ENCODE measurements at places on chromosomes 4 and X. TPM values are rescaled to one million over a fixed set of nuclear protein-coding genes. Genes with fewer than 3 reads are reported as not detected.

Gene KDR
- total RNA-seq, result 0.26 TPM

Gene DACH2
- 0.51 TPM for total RNA-seq

- peak; percentile 56 for DNase-seq
Observed at GRCh38 chr4:95293014-95293413, 255.8 kb downstream of the UNC5C start.

- DNase-seq, result peak; percentile 58
Observed at GRCh38 chr4:33649015-33649414, 2595.3 kb downstream of the ARAP2 start.

Gene PPARGC1A
- 4.4 TPM for total RNA-seq

GRCh38 chr4:127936974-127937373 lies 28.0 kb downstream of the MFSD8 start:
- DNase-seq, result peak; percentile 56

DNA sequence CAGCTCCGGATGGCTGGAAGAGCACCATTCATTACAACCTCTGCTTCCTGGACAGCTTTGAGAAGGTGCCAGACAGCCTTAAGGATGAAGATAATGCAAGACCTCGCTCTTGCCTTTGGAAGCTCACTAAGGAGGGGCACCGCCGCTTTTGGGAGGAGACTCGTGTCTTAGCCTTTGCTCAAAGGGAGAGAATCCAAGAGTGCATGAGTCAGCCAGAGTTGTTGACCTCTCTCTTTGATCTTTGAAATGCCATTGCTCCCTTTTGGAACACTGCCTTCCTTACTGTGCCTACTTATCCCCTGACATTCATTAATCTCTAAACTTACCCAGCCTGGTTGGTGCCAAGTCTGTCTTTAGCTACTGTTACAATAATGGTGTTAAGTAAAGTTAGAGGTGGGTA lies 1.2 kb downstream of the FOXR2 start:
- DNase-seq, result no peak

- DNase-seq, result peak; percentile 65
Observed at GRCh38 chrX:40172401-40173142, 74.8 kb upstream of the BCOR start.

Gene SCML2
- total RNA-seq, result 1.8 TPM

- DNase-seq, result peak; percentile 66
Observed at GRCh38 chr4:118865091-118865708, 23.5 kb upstream of the SYNPO2 start.

DNA sequence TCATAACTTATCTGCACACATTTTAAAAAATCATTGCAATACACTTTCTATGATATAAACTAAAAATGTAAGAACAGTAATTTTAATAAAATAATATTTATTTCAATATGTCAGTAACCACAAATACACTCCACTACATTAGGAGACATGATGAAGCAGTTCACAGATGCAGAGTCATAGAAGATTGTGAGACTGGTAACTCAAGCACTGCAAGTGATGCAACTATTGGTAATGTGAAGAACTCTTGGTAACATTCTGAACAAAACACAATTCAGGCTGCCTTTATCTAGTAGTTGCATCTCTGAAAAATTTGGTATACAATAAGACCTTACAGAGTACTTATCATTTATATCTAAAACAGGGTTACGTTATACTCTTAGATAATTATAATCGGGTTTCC lies 52.6 kb upstream of the LRAT start:
- DNase-seq, result no peak

DNA sequence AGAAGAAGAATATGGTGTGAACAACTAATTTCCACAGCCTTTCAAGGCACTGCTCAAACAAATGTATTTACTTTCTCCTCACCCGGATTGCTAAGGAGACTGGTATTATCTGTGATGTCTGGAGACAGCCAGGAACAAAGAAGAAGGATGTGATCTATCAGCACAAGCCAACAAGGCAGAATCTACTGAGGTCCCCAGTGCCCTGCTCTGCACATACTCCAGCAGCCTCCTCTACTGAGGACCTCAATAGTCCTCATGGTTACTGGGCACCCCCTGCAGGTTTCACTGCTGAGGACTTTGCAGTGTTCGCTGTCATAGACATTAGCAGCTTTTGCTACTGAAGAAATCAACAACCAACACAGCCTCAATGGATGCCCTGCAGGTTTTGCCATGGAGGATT lies 930.1 kb downstream of the ADGRL3 start:
- DNase-seq, result no peak

Gene GPR78
- 1.0 TPM for total RNA-seq

GRCh38 chr4:136863756-136864155 lies 668.5 kb downstream of the PCDH18 start:
- peak; percentile 37 for DNase-seq

DNA sequence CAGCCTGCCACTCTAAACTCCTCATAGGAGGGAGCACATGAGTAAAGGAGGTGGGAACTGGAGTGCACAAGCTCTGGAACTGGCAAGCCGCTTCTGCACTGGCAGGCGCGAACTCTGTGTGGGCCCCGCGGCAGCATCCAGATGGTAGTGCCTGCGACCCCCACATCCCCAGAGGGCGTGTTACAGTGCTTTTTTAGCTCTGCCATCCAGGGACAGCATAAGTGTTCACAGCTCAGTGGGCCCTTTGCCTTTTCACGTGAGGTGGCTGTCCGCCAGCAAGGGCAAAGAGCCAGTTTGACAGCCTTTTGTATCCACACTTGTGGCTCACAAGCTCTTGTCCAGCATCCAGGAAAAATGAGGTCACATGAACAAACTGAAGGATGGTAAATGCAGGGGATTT lies 581.6 kb upstream of the DIAPH2 start:
- DNase-seq, result no peak

Gene SULT1E1
- not detected for total RNA-seq

Gene ADGRL3
- 0.26 TPM for total RNA-seq

Gene XPNPEP2
- 1.5 TPM for total RNA-seq

- DNase-seq, result peak; percentile 28
Observed at GRCh38 chr4:18938343-18939099, 917.0 kb upstream of the LCORL start.

Gene SFRP2
- 1.8 TPM for total RNA-seq

Gene CASK
- 78.3 TPM for total RNA-seq

GRCh38 chrX:103637604-103638338 lies 9.0 kb downstream of the TCEAL1 start:
- DNase-seq, result peak; percentile 36

- peak; percentile 85 for DNase-seq
Observed at GRCh38 chrX:77009691-77010090, 437.5 kb upstream of the FGF16 start.

DNA sequence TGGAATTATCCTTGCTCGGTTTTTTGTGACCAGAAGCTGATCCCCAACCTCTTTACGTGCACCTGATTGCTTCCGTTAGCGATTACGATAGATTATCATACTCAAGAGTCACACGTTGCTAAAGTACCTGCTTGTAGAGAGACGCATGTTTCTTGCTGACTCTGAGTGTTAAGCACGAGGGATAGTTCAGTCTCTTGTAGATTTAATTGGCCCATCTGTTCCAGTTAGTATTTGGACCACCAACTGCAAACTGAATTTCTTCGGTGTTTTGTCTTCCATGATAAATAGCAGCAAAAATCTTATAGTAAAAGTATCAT lies 516 bp upstream of the COX18 start:
- no peak for DNase-seq

Gene MEPE
- not detected for total RNA-seq

DNA sequence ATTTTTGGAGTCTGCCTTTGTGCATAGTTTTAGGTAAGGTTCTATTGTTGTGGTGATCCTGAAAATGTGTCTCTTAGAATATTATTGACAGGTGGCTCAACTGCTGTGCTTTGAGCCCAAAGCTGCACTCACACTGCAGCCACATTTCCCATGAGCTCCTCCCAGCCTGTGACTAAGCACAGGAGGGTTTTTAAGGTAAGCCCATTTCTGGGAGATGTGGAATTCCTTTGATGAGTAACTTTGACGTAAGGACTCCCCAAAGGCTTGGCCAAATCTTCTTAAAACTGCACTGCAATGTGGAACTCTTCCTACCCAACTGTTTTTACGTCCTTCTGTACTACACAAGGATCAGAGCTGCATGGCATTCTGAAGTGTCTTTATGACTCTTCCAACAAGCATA lies 20.0 kb upstream of the TMPRSS11A start:
- DNase-seq, result no peak

DNA sequence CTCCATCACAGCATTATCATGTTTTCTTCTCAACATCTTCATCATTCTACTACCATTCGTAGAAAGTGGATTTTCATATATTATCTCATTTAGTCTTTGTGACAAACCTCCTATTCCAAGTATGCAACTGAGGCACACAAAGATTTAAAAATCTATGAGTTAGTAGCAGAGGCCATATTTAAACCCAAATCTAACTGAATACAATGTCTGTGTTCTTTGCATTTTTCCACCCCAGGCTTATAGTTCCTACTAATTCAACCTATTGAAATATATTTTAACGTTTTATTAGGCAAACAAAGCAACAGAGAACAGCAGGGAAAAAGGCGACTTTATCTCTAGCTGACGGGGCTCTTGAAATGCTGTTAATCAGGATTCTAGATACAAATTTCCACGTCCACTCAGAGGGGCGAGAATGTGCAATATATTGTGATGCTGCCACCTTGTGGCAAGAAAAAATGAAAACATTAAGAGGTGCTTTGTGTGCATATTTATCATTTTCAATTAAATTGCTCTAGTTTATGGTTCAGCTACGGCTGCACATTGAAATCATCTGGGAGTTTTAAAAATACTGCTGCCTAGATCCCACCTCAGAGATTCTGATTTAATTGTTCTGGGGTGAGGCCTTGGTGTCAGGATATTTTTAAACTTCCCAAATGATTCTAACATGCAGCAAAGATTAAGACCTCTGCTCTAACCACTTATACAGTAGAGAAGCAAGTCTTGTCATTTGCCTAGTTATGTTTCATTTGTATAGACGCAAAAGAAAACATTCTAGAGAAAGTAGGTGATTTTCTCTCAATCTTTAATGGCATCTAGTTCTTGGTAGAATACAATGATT lies 315.9 kb downstream of the MAPK10 start:
- DNase-seq, result peak; percentile 68

DNA sequence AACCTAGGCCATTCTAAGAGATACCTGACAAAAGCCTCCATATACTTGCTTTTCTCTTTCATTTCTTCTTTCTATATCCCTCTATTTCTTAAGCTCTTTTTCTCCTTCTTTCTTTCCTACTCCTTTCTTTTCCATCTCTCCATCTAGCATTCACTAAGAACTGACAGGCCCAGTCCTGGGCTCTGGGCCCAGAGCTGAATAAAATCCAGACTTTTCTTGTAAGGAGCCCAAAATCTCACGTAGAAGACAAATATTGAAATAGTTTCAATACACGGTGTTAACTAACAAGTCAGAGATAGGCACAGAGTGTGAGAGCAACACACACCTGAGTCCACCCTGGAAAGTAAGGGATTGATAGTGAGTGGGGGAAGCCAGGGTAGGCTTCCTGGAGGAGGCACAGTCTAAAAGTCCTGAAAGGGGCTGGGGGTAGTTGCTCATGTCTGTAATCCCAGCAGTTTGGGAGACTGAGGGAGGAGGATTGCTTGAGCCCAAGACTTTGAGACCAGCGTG lies 73.2 kb upstream of the EFNB1 start:
- no peak for DNase-seq

- DNase-seq, result no peak
Observed at GRCh38 chr4:159024266-159024665, 78.6 kb upstream of the RAPGEF2 start.

- DNase-seq, result no peak
Observed at GRCh38 chrX:46531442-46531841, 13.8 kb downstream of the ZNF674 start.

DNA sequence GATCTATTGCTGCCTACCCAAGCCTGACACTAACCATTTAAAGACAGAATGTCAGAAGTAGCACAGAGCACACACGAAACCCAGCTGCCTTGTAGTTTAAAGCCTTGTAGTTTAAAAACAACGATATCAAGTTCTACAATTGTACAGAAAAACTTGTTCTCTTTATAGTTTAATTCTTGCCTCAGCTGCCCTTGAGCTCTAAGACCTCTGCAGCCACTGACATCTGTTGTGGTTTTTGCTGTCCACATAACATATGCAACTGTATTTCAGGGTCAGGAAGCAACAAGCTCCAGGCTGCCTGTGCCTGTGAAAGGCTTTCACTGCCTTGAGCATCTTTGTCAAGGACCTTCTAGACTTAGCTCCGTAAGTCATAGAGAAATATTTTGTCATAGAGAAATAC lies 227.2 kb downstream of the SPCS3 start:
- peak; percentile 96 for DNase-seq

GRCh38 chrX:28850955-28851354 lies 263.7 kb downstream of the IL1RAPL1 start:
- DNase-seq, result no peak

- DNase-seq, result no peak
Observed at GRCh38 chr4:77009511-77010115, 60.1 kb downstream of the SEPTIN11 start.

Gene CYTL1
- 0.17 TPM for total RNA-seq

- peak; percentile 5 for DNase-seq
Observed at GRCh38 chr4:119955256-119955655, 111.4 kb downstream of the MAD2L1 start.

GRCh38 chr4:54737421-54737820 lies 79.7 kb downstream of the KIT start:
- DNase-seq, result no peak

Gene ZNF81
- total RNA-seq, result 5.6 TPM

DNA sequence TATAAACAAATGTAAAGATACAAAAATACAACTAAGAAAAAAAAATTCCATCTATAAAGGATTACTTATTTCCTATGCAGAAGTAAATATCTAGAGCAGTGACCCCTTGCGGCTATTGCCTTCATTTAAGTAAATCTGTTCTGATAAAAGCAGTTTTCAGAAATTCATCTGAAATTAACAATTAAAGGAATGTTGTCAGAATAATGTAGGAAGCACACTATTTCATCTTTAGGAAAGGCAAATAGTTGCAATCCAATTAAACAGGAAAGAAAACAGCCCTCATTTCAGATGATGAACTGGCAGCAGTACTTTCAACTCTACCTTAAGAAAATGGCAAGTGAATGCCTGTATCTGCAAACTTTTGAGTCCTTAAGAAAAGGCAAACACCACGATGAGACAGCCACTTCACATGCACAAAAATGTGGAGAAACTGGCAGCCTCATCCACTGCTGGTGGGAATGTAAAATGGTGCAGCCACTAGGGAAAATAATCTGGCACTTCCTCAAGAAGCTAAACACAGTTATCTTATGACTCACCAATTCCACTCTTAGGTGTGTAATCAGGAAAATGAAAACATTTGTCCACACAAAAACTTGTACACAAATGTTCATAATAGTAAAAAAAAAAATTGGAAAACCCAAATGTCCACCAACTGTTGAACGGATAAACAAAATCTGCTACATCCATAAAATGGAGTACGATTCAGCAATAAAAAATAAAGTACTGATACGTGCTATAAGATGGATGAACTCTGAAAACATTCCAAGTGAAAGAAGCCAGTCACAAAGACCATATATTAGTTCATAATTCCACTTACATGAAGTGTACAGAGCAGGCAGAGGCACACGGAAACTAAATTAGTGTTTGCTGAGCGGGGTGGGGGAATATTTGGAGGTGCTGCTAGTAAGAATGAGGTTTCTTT lies 2.0 kb upstream of the THAP9 start:
- peak; percentile 94 for DNase-seq
